Heart right ventricle (tissue), 16 donors: ENCODE measurements at places on chromosomes 12 and 14. TPM values are rescaled to one million over a fixed set of nuclear protein-coding genes. Genes with fewer than 3 reads are reported as not detected.

- no peak for DNase-seq
Observed at GRCh38 chr12:119440803-119441360, 106.4 kb downstream of the CCDC60 start.

DNA sequence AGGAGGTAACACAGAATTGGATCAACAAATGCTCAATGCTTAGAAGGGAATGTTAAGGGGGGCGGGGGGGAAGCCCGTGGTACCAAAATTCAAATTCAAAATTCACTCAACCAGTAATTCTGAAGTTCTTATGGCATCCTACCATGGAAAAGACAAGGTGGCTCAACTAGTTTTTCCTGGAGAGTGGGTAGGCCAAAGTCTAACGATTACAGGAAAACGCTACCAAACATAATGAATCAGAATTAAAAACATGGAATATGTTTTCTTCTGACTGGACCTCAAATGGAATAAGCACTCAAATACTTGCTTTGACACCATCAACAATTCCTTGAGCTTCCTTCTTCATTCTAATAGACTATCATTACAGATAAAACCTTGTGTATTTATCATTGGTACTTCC, 2.3 kb downstream of the NACA start:
- no peak for DNase-seq

DNA sequence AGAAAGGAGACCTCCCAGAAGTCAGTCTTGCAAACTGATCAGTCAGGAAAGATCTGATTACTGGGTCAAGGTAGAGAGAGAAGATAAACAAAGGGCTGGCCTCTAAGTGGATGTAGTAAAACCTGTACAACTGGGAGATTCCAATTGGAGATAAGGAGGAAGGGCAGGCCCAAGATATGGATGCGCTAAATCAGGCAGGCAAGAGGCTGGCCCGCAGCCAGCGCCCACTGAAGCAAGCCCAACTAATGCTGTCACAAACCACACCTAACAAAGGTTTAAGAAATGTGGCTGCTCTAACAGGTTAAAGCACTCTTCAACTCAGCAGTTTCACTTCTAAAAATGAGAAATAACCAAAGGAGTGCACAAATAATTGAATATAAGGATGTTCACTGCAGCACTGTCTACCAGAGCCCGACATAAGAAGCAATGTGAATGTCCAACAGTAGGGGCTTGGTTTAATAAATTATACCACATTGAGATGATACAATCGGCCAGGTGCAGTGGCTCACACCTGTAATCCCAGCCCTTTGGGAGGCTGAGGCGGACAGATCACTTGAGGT, 4.7 kb downstream of the GLTP start:
- no peak for DNase-seq

DNA sequence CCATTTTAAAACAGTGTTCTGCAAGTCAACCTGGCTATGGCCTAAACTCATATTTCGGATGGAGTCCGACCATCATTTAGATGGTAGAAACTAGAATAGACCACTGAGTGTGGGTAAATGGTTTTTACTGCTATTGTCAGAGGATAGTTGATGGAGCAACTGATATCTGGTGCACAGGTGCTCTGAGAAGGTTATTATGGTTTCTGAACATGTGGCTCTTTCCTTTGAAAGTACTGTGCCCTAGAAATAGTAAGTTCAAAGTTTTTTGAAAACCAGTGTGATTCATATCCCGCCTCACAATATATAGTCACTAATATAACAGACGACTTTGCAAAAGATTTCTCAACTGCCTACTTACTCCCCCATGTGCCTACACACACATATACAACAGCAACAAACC, 64.4 kb upstream of the BTG1 start:
- DNase-seq, result no peak

GRCh38 chr12:1738446-1738845, 47.6 kb downstream of the ADIPOR2 start:
- no peak for DNase-seq

DNA sequence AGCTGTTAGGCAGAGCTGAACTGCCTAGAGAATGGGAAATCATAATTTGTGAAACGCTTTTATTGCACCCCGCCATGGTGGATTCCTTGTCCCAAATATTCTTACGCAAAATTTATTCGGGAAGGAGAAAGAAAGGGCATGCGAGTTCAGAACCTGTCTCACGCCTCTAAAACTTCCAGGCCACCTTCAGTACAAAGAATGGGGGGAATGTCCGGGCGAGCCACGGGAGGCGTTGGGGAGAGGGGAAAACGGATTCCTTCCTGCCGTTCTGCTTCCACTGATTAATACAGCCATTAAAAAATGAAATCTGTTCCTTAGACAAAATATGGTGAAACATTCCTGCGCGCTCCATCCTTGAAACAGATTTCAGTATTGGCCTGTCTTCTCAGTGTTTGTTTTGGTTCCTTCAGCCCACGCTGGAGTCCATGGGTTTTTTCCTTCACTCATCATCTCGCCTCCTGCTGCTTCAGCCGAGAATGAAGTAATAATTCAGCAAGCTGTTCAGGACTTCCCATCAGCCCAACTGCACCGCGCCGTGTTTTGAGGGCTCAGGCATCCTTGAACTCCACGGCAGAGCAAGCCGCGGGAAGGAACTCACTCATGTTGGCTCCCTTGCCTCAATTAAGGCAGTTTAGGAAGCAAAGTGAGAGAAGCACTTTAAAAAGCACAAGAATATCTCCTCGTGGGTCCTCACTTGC, 47.7 kb upstream of the CDKN3 start:
- peak; percentile 39 for DNase-seq

DNA sequence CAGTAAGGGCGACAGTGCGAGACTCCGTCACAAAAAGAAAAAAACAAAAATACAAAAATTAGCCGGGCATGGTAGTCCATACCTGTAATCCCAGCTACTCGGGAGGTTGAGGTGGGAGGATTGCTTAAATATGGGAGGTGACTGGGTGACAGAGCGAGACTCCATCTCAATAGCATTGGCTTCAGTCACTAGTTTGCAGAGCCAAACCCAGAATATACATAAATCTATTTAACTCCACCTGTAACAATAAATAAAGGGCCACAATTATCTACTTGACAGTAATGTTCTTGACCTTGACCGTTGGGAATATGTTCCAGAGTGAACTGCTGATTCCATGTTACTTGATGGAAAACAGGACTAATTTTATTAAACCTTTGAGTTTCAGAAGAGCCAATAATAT, 198.9 kb upstream of the MDGA2 start:
- DNase-seq, result no peak

DNA sequence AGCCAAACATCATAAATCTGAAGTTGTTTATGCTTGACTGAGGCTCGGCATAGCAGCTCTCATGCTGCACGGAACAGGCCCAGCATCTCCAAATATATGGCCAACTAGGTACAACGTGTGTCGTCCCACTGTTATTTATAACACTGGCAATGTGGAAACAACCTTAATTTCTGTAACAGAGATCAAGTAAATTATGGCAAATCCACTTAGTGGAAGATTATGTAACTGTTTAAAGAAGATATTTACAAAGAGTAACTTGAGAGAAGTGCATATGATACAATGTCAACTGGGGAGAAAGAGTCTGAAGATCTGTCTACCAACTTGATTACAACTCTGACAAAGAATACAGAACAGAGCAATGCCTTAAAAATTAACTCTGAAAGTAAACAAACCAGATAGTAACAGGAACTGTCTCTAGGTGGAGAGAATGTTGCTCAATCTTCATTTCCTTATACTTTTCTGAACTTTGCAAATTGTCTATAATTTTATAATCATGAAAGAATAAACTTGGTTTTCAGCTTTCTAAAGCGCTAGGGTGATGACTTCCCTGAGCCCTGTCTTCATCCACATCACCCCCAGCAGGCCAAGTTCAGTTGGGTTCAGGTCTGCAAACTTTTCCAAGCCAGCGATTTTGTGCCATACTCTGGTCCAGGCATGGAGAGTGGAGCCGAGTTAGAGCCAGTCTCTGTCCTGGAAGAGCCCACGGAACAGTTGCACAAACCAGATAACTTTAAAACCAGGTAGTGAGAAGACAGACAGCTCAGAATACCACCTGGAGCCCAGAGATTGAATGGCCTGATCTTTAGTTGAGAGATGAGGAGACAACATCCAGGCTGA, 44.3 kb upstream of the BDKRB2 start:
- no peak for DNase-seq

DNA sequence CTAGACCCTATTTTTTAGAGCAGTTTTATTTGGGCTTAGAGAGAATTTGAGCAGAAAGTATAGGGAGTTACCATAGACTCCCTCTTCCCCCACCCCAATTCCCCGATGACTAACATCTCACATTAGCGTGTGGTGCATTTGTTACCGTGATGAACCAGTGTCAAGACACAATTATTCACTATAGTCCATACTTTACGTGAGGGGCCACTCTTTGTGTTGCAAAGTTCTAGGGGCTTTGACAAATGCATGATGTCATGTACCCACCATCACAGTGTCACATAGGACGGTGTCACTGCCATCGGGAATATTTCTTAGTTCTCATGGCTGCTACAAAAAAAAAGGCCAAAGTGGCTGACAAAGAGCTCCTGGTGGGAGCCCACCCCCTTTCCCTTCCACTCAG, 119.1 kb downstream of the PHETA1 start:
- no peak for DNase-seq

DNA sequence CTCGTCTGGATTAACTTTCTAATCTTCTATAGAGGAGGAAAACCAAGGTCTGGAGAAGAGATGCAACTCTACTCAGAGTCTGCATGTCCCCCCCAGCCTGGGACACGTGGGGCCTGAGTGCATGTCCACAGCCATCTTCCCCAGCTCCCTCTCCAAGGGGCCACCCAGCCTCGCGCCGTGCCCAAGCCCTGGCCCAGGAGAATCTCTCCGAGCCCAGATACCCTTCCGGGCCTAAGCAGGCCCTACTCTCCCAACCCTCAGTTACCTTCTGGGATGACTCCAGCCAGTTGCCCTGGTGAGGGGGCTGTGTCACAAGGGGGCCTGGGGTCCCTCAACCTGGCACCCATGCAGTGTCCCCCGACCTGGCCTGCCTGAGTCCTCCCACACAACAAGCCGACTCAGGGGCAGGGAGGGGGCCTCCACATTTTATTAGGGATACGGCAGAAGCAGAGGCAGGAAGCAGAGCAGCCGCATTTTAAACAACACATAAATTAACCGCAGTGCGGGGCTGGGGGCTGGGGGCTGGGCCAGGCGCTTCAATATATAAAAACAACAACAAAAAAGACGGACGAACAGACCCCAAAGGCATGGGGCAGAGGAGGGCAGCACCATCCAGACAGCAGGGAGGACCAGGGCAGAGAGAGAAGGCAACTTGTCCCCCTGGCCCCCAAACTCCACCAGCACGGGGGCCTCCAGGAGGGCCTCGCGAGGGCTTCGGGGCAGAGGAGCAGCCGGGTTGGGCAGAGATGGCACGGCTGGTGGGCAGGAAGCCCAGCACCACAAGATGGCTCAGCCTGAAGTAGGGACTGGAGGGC, 37.3 kb downstream of the NCKAP5L start:
- no peak for DNase-seq

DNA sequence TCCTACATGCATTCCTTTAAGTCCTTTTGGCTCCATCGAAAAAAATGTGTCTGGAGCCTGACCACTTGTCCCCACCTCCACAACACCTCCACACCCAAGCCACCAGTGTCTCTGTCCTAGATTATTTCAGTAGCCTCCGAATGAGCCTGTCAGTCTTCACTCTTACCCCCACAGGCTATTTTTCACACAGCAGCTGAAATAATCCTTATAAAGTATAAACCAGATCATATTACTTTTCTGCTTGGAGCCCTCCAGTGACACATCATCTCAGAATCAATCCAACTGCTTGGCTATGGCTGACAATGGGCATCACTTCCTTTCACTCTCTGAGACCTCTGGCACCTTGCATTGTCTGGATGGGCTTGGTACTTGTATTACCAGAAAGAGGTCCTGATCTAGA, 44.9 kb downstream of the BBS10 start:
- no peak for DNase-seq

DNA sequence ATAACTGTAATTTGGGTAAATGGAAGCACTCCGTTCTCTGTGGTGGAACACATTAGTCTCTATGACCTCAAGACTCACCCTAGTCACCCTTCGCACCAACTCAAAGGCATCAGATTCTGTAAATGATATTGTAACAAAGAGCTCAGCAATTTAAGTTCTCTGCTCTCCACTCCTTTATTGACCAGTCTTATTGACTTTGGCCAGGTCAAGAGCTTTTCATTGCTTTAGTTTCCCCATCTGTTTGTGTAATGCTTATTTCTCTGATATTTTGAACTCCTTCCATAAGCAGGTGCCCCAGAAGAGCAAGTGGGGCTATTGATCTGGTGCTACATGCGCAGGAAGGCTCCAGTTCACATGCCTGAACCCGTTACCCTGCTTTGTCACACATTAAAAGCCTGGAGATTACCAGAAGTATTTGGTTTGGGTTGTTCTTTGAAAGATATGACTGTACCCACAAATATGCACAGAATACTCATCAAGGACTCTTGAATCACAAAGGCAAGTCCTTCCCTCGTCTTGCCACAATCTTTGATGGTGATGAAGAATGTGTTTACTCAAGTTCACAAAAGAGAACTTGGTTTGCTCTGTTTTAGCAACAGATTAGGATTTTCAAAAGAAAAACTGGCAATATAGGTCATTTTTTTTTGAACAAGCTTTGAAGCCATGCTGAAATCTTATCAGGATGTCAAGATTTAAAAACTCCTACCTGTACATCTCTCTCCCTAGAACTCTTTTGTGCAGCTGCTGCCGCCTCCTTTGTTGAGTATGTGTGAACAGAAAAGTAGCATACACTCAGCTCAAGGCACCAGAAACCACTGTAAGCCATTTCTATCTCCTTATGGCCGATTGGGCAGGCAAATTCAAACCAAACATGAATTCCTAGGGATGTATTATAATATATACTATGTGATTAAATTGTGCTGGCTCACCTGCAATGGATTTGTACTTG, 193.9 kb downstream of the BCAT1 start:
- no peak for DNase-seq

DNA sequence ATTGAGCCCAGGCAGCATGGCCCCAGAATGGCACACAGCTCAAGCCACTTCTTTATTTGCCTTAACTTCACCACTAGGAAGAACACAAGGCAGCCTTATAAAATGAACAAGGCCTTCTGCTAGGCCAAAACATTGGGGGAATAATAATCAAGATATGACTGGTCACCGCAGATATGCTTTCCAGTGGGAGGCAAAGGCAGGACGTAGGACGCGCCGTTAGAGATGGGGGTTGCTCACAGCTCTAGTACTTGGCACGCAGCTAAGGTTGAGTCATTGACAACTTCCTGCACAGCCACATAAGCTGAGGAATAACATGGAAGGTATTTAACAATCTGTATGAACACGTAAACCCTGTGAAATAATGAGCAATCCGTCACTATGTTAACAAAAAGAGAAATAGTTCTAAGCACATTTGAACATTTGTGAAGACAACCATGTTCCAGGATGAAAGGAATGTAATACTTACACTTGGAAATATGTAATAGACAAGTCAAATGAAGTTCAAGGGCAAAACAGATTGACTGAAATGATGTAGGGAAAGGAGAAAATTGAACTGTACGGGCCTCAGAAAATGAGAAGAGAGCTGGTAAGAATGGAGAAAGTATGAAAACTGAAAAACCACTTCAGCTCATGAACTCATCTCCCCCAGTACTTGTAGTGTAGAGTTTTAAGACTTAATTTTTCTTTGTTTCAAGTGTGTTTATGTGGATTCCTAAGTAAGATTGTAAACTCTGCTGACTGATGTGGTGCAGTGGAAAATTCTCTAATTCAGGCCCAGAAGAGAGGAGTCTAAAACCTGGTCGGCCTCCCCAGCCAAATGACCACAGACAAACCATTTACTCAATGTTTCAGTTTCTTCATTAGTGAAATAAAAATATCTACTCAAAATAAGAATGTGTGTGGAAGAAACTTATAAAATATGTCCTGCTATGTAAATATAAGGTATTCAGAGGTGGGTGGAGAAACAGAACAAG, 59.3 kb upstream of the CCDC91 start:
- no peak for DNase-seq

OLR1 gene
- total RNA-seq, result 0.70 TPM

FBXO33 gene
- 5.2 TPM for total RNA-seq

RAD51B gene
- 4.5 TPM for total RNA-seq

UBE3B gene
- 56.0 TPM for total RNA-seq

CRACR2A gene
- 10.4 TPM for total RNA-seq
